NCI-H69 (cell line): ENCODE measurements at places on chromosomes 5 and 9.

GRCh38 chr5:170571875-170572852 is 68.3 kb downstream of the KCNIP1 start:
- DNase-seq = peak; percentile 66

DNA sequence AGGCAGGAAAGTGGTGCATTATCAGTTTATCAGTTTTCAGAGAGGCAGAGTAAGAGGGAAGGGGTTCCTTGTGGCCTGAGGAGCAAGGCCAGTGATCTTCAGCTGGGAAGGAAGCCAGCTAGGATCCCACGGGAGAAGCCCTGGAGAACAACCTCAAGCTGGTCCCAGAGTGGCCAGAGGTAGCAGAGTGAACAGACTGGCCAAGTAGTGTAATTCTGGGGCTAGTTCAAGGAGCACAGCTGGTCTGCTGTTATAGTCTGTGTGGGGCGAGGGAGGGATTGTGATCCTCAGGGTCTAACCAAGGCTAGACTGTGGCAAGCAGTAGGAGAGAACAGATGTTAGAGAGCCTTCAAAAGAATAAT is 164.6 kb downstream of the CARTPT start:
- peak; percentile 88 for DNase-seq

GRCh38 chr5:181108578-181109165 is 22.3 kb downstream of the OR2V1 start:
- no peak for DNase-seq

- DNase-seq = no peak
These were observed 65.7 kb downstream of the IRX2 start for GRCh38 chr5:2685651-2686272.

DNA sequence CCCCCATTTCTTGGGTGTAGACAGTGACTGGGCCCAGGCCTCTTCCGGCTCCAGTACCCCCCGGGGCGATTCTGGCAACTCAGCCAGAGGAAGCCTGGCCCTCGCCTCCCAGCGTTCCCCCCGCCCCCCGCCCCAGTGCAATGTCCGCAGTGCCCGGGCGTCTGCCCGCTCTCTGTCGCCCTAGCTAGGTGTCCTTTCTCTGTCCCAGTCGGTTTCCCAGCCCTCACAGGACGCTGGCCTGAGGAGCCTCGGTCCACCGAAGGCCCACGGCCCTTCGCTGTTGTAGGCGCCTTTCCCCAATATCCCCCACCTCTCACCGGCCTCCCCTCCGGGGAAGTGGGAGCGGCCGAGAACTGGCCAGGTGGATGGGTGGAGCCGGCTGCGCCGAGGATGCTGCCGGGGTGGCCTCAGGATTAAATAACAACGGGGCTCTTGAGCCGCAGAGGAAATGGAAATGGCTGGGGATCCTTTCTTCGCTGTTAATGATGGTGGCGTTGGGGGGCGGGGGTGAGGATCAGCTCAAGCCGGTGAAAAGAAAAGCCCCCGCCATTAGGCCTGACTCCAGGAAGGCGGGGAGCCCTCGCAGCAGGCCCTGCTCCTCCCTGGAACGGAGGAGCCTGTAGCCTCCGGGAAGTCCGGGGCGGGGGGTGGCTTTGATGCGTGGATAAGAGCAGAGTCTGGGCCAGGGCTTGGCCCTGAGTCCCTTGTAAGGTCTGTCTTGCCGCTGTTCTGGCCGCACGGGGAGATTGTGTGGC is 1.1 kb upstream of the SPRY4 start:
- peak; percentile 81 for DNase-seq

GRCh38 chr5:143946837-143947236 is 134.9 kb downstream of the HMHB1 start:
- DNase-seq = no peak

GRCh38 chr5:170315154-170315553 is 17.6 kb upstream of the LCP2 start:
- no peak for DNase-seq
